HCT116 (cell line): ENCODE measurements at places on chromosomes 7 and 10.
A peak's percentile ranks its signal among the peaks of the same experiment; 100 is the strongest.

- DNase-seq: no peak
Observed at GRCh38 chr7:75995996-75996395, 1.6 kb upstream of the TMEM120A start.

DNA sequence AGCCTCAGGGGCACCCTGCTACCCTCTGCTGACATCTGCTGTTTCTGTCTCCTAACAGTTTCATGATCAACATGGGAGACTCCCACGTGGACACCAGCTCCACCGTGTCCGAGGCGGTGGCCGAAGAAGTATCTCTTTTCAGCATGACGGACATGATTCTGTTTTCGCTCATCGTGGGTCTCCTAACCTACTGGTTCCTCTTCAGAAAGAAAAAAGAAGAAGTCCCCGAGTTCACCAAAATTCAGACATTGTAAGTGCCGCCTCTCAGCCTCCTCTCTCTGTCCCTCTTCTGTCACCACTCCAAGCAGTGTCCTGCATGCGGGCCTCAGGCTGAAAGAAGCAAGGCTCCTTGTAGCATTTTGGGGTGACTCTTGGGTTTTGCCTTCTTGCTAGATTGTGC, 39.0 kb downstream of the POR start:
- DNase-seq: no peak

- no peak for DNase-seq
Observed at GRCh38 chr10:33901166-33901565, 566.7 kb upstream of the NRP1 start.

GRCh38 chr7:149570784-149571183, 73.2 kb upstream of the ZNF746 start:
- no peak for DNase-seq

- DNase-seq: no peak
Observed at GRCh38 chr7:53151496-53151895, 116.1 kb downstream of the POM121L12 start.

GRCh38 chr10:62437696-62438095, 63.5 kb downstream of the ZNF365 start:
- peak; percentile 53 for DNase-seq

DNA sequence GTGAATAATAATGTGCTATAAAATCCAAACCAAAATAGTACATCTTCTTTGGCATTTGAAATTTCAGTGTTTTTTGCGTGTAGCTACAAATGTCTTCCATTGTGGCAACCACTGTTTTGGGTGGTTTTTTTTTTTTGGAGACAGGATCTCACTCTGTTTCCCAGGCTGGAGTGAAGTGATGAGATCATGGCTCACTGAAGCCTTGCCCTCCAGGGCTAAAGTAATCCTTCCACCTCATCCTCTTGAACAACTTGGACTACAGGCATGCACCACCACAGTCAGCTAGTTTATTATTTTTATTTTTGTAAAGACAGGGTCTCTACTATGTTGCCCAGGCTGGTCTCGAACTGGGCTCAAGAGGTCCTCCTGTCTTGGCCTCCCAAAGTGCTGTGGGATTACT, 455.1 kb downstream of the AUTS2 start:
- no peak for DNase-seq

DNA sequence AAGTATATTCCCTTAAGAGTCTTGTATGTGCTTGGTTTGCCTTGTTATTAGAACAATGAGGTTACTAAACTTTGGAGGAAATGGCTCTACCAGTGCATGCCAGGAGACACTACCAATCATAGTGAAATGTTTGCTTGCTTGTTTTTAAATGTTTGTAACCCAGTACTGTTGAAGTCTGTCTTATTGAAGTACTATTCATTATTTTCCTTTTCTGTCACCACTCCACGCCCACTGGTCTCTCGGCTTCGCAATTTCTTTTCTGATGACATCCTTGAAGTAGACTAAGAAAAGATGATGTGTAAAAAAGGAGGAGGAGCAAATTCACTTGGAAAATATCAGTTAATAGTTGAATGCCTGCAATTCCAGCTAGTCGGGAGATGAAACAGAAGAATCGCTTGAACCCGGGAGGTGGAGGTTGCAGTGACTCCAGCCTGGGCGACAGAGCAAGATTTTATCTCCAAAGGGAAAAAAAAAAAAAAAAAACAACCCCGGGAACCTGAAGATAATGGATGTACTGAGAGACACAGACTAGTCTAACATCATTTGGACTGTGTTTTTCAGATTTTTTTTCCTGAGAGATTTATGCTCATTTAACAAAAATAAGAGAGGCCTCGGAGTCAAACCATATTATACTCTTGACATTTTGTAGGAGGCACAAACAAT, 959.4 kb downstream of the PCDH15 start:
- DNase-seq: no peak

DNA sequence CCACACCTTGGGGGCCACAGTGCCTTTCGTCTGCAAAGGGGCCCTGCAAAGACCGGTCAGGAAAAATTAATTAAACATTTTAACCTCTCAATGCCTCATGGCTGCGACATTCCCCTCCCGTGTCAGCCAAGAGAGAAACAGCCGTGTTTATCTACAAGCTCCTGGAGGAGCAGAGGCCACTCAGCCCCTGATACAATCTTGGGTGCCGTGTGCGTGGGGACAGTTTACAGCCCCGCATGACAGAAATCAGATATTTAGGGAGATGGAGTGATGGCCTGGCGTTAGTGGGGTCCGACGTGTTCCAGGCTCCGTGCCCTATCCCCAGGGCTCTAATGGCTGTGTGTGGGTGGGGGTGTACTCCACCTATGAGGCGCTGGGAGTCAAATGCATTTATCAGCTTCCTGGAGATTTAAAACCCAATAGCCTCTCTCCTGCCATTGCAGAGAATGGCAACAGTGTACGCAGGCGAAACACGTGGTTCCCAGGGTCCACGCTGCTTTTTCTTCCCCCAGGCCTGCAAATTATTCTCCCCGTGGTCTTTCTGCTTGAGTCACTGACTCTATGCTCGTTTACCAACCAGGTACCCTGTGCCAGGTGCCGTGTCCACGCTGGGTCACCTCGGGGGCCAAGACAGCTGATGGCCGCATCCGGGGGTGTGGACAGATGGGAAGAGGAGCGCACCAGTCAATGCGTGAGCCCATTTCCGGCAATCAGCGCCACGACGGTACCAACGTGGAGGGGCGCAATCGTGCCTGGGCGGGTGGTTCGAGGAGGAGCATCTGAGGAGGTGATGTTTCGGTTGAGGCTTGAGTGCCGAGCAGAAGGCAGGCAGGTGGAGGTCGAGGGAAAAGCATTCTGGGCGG, 26.6 kb upstream of the PSMG3 start:
- DNase-seq: no peak

DNA sequence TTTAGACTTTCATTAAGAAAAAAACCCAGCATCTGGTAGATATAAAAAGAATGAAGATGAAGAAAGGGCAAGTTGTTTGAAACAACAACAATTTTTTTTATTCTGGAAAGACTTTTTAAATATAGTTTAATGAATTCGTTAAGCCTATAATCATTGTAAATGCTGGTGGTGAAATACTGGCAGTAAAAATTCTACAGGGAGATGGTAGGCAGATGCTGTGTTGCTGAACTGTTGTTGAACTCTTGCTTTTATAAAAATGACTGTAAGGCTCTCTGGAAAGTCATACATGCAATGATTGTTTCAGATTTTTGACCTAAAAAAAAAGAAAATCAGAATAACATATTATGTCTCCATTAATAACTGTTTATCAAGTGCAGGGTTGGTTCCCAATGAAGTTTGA, 39.0 kb downstream of the SCIN start:
- no peak for DNase-seq

DNA sequence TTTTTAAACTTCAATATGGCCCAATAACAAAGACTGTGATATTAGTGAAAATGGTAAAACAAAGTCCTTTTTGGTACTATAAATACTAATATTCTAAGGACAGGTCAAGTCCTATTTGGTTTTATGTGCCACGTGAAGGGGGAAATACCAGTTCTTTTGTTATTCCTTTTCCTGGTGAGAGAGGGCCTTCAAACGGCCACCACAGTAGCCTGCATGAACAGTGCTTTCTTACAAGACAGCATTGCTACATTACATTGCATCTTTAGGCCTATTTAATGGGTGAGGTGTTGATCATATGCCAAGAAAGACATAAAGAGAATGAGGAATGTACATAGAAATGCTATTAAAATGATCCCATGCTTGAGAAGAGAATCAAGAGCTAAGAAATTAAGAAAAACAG, 214.8 kb downstream of the LRRTM3 start:
- DNase-seq: no peak

- DNase-seq: no peak
Observed at GRCh38 chr7:1586126-1586826, 16.4 kb upstream of the PSMG3 start.

DNA sequence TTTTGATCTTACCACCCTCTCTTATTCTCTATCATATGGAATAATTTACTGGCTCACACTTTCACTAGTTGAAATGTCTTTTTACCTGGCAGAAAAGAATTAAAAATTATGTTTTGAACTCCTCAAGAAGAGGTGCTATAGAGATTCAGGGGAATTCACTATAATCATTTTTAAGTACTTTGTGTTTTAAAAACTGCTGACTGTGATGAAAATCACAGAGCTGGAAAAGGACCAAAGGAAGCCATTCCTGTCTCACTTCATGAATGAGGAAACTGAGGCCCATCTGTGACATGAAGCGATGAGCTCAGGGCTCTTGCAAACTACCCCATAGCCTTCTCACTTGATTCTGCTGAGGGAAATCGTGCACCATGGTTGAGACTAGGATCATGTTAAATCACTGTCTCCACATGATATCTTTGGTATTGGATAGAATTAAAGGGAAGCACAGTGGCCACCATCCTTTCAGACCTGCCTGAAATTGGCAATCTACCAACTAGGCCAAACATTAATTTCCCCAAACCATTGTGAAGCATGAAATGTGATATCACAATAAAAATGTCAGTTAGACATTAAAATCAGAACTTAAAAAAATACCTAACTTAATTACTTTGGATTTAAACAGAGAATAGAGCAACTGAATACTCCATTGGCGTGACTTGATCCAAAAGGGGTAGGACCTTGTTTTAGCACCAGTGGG, 141.0 kb downstream of the FZD1 start:
- DNase-seq: no peak

DNA sequence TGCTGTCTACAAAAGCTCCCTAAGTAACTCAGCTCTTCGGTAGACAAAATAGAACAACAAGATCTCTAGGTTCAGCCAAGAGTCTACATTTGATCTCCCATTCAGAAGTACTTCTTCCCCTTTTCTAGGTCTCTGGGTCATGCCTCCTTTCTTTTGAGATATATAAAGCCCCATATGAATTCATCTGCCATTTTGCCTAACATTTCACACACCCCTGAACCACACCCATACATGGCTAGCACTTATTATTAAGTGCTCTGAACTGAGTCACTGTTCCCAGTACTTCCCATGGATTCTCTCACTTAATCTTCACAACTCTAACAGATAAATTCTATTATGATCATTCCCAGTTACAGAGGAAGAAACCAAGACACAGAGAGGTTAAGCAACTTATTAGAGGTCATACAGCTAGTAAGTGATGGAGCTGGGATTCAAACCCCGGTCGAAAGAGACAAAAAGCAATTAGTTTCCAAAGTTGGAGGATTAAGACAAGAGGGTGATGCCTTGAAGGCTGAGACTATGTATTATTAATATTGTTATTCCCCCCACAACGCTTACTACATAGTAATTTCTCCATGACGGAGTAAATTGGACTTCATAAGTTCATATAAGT, 17.3 kb downstream of the MYOF start:
- no peak for DNase-seq

DNA sequence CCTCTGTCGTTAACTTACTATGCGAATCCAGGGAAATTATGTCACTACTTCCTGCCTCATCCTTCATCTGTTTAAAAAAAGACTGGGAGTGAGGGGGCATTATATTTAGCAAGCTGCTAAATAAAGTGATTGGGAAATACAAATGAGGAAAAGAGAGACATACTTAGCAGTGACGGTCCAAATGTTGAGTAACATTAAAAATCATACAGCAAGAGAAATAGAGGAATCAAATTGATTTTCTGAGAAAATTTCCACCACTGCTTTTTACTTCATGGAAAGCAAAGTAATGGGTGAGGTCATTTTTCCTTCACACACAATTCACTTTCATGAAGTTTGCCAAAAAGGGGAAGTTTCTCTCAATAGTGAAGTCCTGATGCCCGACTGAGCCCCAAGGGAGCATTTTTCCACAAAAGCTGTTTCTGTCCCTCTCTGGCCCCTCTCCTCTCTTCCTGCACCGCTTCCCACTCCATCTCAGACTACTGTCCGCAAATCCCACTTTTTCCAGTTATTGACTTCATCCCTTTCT, 61.9 kb upstream of the ADO start:
- DNase-seq: no peak

DNA sequence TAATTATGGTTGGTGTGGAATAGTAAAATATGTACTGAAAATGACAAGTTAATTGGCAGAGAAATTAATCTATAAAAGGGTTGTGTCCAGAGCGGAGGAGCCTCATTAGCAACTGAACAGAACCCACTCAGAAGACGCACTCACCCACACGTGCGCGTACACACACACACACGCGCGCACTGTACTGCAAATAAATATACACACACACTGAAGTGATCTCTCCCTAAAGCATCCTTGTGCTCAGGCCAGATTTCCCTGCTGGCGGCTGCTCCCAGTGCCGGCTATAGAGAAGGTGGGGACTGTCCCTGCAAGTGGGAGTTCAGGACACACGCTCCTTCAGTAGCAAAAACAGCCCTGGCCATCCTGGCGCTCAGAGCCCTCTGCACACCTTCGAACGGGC, 85.2 kb downstream of the CHST15 start:
- no peak for DNase-seq

DNA sequence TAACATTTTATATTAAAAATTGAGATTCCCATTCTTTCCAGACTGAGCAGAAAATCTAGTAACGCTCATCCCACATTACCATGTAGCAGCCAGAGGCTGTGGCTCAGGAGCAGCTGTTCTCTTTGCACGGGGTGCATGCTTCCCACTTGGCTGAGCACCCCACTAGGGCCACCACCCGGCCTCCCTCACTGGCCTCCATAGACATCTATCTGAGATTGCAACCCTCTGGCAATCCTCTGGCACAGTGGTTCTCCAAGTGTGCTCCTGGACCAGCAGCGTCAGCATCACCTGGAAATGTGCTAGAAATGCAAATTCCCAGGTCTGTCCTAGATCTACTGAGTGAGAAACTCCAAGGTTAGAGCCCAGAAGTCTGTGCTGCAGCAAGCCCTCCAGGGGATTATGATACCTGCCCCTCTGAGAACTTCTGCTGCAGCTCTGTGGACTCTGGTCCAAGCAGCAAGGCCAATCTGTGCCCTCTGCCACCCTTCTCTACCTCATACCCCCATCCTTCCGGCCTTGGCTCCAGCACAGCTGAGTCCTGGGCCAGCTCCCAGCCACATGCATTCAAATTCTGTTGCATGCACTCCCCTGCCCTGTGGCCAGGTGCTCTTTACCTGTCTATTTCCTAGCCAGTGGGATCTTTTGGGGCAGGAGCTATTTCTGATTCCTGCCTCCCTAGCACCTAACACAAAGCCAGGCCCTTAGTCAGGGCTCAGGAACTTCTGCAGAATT, 301.5 kb downstream of the GRID1 start:
- no peak for DNase-seq
